Mammary epithelial cell (primary cell): ENCODE measurements at places on chromosomes 4 and X. TPM values are rescaled to one million over a fixed set of nuclear protein-coding genes. Genes with fewer than 3 reads are reported as not detected.

TRPC5OS gene
- not detected in 2 replicates for total RNA-seq

DNA sequence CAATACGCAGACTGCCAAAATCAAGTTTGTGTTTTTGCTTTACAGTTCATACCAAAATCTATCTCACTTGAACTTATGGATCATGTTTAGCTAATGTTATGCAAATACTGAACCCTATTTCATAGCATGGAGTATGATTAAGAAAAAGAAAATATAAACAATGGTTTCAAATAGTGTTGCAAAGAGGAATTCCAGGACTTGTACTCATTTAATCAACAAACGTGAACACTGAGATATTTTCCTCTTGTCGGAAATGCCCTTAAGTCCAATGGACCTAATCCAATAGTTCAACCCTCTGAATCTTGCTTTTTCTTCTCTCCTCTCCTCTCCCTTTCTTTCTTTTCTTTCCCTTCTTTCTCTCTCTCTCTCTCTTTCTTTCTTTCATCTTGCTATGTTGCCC is 30.8 kb downstream of the RASL11B start:
- no peak for DNase-seq

GRCh38 chr4:95761871-95762270 is 78.0 kb upstream of the PDHA2 start:
- peak; percentile 23 for DNase-seq

STOX2 gene
- 15.5 TPM for total RNA-seq

TMEM35A gene
- total RNA-seq: 0.17 TPM

- peak; percentile 91 for DNase-seq
Observed at GRCh38 chr4:82785611-82786400, 12.8 kb downstream of the SCD5 start.

- peak; percentile 15 for DNase-seq
Observed at GRCh38 chr4:189773909-189774308, 166.8 kb upstream of the FRG1 start.

DNA sequence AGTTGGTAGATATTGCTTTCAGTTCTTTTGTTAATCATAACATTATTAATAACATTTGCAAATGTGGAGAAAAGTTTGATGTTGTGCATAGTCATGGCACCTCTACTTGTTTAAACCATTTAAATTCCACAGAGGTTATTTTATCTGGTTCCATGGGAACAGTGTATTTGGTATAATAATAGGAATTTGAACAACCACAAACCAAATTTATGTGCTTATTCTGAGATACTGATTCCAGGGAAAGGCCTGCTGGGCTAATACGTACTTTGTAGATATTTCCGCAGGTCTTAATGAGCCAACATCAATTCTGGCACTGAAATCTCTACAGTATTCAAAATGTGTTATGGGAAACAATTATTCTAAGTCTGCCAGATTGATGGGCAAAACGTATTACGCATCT is 319.0 kb downstream of the DKK2 start:
- no peak for DNase-seq
